ELR (cell line): ENCODE measurements at places on chromosomes 16 and 17.

- DNase-seq, result no peak
These were observed 26.3 kb upstream of the METRNL start for GRCh38 chr17:83053021-83053681.

DNA sequence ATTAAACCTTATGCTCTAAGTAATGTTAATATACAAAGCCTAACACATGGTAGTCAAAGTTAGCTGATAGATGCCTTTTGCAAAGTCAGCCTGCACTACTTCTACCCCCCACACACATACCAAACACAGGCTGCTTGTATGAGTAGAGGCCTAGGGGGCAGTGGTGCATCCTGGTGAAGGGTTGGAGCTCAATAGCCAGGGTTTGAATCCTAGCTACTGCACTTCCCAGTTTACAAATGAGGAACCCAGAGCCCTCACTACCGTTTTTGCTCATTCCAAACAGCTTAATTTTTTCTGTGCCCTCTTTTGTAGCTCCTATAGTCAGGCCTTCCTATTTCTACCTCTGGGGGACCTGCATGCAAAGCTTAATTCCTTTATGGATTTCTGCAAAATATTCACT lies 18.9 kb upstream of the HYDIN start:
- DNase-seq, result no peak

GRCh38 chr16:86092586-86093480 lies 193.9 kb downstream of the IRF8 start:
- DNase-seq, result no peak

DNA sequence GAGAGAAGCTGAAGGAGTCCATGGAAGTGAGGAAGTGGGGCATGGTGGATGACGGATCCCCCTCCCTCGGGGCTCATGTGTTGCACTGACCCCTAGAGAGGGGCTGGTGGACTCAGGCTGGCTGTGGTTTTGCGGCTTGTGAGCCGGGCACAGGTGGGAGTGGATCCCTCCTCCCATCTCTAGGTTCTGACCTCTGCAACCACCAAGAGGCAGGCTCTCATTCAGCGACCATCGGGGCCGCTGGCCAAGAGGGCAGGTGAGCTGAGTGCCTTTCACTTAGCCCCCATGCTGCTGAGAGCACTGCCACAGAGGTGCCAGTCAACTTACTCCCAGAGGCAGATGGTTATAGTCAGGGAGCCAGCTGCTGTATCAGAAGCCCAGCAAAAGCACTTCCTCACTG lies 67.3 kb downstream of the SCNN1B start:
- no peak for DNase-seq

- peak; percentile 93 for DNase-seq
These were observed 6.8 kb downstream of the MPG start for GRCh38 chr16:84718-85406.

GRCh38 chr17:66675273-66675990 lies 159.5 kb upstream of the CACNG5 start:
- no peak for DNase-seq

DNA sequence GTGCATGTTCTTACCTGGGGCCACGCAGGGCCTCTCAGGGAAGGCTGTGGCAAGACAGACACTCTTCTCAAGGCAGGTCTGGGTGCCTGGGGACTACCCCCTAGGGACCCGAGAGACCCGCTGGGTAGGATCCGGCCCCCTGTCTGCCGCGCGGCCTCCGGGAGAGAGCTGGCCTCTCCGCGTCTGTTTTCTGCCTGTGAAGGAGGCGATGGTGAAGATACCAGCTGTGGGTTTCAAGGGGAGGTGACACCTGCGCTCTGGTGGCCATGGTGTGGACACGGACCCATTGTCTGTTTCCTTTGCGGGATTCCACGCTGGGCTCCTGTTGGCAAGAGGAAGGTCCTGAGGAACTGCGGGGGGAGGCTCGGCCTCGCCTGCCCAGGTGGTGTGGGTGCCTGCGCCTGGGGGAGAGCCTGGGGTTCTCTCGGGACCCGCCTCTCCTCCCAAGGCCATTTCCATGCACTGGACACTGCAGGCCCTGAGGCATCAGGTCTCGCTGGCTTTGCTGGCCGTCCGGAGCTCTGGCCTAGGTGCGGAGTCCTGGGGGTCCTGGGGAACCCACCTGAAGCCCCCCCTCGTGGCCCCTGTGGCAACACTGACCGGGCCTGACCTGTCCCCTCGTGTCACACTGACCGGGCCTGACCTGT lies 12.2 kb upstream of the METRNL start:
- no peak for DNase-seq

DNA sequence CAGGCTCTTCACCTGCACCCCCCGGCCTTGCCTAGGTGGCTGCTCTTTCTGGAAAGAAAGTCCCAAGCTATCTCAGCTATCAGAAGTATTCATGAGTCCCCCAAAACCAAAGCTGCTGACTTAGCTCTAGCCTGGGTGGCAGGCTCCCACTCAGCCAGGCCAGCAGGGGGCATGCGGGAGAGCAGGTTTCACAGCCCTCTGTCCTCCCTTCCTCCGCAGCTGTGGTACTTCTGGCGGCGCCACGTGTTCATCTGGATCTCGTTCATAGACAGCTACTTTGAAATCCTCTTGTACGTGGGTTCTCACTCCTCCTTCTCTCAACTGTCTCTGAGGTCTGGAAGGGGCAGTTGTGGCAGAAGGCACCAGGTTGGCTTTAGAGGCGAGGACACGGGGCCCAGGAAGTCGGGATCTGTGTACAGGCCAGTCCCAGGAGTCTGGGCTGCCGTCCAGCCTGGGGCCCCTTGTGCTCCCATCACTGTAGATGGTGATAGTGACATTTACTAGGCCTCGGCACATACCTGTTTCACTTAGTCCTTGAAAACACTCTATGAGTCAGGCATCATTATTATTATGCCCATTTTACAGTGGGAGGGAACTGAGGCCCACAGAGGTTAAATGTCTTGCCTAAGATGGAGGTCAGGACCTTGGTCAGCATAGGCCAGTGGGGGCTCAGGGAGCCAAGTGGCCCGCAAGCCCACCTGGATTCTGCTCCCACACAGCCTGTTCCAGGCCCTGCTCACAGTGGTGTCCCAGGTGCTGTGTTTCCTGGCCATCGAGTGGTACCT lies 12.9 kb downstream of the TRPV2 start:
- DNase-seq, result peak; percentile 62

GRCh38 chr16:56336711-56337110 lies 88.6 kb downstream of the AMFR start:
- DNase-seq, result no peak

- DNase-seq, result no peak
These were observed 794 bp downstream of the ANKS3 start for GRCh38 chr16:4733211-4733742.

DNA sequence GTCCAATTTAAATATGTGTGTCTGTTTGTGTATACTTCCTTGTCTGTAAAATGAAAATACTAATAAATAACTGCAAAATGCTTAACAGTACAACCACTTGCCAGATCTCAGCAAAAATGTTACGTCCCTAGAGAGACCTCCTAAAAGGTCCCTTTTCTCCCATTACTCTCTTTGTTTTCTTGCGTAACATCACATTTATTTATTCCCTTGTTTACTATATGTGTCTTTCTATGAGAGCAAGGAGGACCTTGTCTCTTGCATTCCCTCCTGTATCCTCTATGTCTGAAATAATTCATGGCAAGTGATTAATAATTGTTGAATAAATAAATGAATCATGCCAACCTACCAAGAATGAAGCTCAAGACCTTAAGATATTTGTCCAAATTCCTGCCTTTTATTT lies 1.9 kb downstream of the ACSM3 start:
- no peak for DNase-seq

- DNase-seq, result no peak
These were observed 10.0 kb downstream of the TRPV3 start for GRCh38 chr17:3547628-3548027.

DNA sequence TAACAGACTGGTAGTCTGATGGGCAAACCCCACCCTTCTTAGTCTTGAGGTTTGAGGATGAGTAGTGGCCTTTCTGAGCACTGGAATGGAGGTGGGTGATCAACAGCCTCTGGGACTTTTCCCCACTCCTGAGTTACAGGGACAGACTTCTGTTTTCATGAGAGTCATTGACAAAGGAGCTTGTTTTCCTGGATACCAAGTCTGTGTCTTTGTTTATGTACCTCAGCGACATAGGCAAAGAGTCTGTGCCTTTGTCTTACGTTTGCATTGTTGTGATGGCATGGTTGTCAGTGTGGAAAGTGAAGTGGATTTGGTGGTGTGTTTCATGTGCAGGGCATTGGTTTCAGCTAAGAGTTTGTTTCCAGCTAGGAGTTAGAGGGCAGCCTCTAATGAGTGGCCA lies 17.5 kb downstream of the EPN2 start:
- DNase-seq, result no peak

- no peak for DNase-seq
These were observed 13.5 kb downstream of the CUEDC1 start for GRCh38 chr17:57941384-57942370.

GRCh38 chr16:55576384-55576783 lies 9.9 kb downstream of the CAPNS2 start:
- no peak for DNase-seq
